ENCODE measurements at places on chromosomes 3 and 15. TPM values are rescaled to one million over a fixed set of nuclear protein-coding genes. Genes with fewer than 3 reads are reported as not detected.

The GATA2 gene
- total RNA-seq: 6.0 TPM

The GP5 gene
- total RNA-seq: not detected

The SV2B gene
- total RNA-seq: 0.40 TPM

The PARP3 gene
- 25.5 TPM for total RNA-seq

The TM4SF1 gene
- 27.0 TPM for total RNA-seq

The SQOR gene
- 408 TPM for total RNA-seq

The PPP1R2 gene
- 41.1 TPM for total RNA-seq

The FES gene
- 10.0 TPM for total RNA-seq

The MITF gene
- 3.6 TPM for total RNA-seq

The PLCL2 gene
- 28.7 TPM for total RNA-seq

The PPP1R14D gene
- total RNA-seq: 153 TPM

The SLC6A1 gene
- total RNA-seq: 0.21 TPM

The SPPL2A gene
- total RNA-seq: 348 TPM

The EPHA3 gene
- total RNA-seq: 1.8 TPM

The KIF9 gene
- 6.1 TPM for total RNA-seq

The VEPH1 gene
- 7.8 TPM for total RNA-seq

The GPX1 gene
- 128 TPM for total RNA-seq

The RAB8B gene
- total RNA-seq: 14.2 TPM

The HESX1 gene
- not detected for total RNA-seq

The CYP8B1 gene
- total RNA-seq: not detected

The PDE12 gene
- 19.8 TPM for total RNA-seq

The ACSBG1 gene
- total RNA-seq: 0.45 TPM

The CCDC9B gene
- total RNA-seq: 43.5 TPM

The CPNE4 gene
- 0.53 TPM for total RNA-seq

The CASR gene
- total RNA-seq: 0.55 TPM

The GOLGA6D gene
- not detected for total RNA-seq

The IFT57 gene
- total RNA-seq: 42.5 TPM

The DPPA4 gene
- not detected for total RNA-seq

The APOD gene
- total RNA-seq: 27.4 TPM

The ANKUB1 gene
- total RNA-seq: not detected

The CLDN16 gene
- total RNA-seq: not detected

The SCG5 gene
- 4.9 TPM for total RNA-seq

The AADACL2 gene
- 0.18 TPM for total RNA-seq

The VIPR1 gene
- total RNA-seq: 137 TPM

The ITPKA gene
- 50.9 TPM for total RNA-seq

The PRSS50 gene
- total RNA-seq: not detected

The CACNA2D3 gene
- total RNA-seq: 0.64 TPM

The INSYN1 gene
- total RNA-seq: 0.82 TPM

The SLC2A2 gene
- total RNA-seq: not detected

The SPTBN5 gene
- total RNA-seq: 1.4 TPM

The EIF4A2 gene
- total RNA-seq: 214 TPM

The DNAJA4 gene
- 36.7 TPM for total RNA-seq

The FAM227B gene
- 3.3 TPM for total RNA-seq

The TMCO5A gene
- not detected for total RNA-seq

The AHSG gene
- total RNA-seq: not detected

The PRKCD gene
- total RNA-seq: 93.3 TPM
